CD4-positive, alpha-beta T cell treated with Interleukin-17A for 4 hours (primary cell): ENCODE measurements at places on chromosomes 2 and 18.
A peak's percentile ranks its signal among the peaks of the same experiment; 100 is the strongest.

- no peak for DNase-seq
These were observed 50.2 kb upstream of the FHL2 start for GRCh38 chr2:105449076-105449475.

DNA sequence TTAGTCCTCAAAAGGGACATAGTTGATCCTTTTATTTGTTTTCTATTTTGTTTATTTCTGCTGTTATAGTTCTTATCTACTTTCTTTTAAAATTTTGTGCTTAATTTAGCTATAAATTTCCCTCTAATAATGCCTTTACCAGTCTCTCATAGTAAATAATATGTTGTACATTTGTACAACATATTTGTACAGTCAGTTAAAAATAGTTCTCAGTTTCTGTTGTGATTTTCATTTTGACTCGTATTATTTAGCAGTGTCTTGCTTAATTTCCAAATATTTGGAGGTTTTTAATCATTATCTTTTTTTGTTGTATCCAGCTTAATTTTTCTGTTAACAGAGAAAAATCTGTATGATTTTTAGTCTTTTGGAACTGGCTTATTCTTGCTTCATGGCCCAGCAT, 443.6 kb upstream of the TRIB2 start:
- no peak for DNase-seq

DNA sequence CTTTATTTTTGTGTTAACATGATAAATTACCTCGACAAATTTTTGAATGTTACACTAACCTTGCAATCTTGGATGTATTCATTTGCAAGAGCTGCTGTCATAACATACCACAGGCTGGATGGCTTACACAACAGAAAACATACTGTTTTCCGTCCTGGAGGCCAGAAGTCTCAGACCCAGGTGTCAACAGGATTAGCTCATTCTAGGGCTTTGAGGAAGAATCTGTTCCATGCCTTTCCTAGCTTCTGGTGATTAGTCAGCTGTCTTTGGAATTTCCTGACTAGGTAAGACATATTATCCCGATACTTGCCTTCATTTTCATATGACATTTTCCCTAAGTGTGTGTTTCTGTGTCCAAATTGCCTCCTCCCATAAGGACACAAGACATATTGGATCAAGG, 188.6 kb upstream of the CDH19 start:
- DNase-seq, result no peak

- DNase-seq, result no peak
These were observed 4.5 kb downstream of the CYS1 start for GRCh38 chr2:10075571-10076209.

DNA sequence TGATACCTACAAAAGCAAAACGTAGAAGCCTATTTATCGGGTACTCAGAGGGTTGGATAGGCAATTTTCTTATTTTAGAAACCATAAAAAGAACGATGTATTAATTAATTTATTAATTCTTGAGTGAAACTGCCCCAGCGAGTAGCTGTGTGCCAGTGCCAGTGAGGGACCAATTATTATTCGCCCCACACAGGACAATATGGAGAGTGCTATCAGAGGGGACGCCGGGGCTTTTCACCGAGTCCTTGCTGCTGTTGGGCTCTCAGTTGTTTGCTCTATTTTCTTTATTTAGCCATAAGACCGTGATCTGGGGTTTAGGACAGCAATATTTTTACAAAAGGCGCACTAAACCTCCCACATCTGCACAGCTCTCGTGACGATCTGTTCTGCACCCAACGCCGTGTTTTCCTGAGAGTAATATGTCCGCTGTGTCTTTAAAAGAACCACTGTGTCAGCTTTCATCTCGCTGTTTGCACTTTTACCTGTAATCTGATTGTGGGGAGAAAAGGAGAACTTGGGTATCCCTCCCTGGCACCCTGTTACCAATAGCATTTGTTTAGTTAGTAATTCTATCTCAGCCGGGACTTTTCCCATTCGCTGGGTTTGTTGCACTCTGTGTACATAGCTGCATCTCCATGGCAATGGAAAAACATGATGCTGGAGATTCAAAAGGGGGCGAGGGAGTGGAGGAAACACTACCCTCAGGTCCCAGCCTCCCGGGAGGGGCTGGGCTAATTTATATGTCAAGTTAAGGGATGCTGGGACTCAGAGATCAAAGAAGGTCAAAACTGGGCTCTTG, 30.1 kb upstream of the ZNF516 start:
- no peak for DNase-seq

DNA sequence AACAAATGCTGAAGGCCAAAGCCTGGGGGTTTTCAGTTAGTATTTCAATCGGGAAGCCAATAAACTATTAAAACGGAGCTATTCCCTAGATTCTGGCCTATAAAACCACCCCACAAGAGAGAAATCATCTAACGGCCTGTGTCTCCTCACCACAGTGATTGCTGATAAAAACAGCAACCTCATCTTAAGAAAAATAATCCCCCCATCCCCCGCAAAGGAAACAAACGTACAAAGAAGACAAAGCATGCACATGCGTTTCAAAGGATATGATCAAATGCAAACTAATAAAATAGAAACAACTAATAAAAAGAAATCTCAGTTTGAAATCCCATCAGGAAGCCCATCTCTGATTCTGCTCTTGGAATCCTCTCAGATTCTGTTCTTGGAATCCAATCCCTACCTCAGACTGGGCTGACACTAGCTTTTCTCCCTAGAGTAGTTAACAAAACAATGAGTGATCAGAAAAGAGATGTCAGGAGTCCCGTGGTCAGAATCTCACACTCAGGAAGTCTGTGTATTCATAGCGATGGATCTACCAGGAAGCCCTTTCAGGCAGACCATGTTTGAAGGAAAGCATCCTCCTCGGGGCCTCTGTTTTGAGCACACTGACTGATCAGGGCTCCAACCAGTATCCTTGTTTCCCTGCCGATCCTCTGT, 150.7 kb downstream of the THADA start:
- no peak for DNase-seq

GRCh38 chr2:12733846-12734245, 17.1 kb downstream of the TRIB2 start:
- no peak for DNase-seq

- no peak for DNase-seq
These were observed 467.6 kb upstream of the HS6ST1 start for GRCh38 chr2:128786316-128786715.

DNA sequence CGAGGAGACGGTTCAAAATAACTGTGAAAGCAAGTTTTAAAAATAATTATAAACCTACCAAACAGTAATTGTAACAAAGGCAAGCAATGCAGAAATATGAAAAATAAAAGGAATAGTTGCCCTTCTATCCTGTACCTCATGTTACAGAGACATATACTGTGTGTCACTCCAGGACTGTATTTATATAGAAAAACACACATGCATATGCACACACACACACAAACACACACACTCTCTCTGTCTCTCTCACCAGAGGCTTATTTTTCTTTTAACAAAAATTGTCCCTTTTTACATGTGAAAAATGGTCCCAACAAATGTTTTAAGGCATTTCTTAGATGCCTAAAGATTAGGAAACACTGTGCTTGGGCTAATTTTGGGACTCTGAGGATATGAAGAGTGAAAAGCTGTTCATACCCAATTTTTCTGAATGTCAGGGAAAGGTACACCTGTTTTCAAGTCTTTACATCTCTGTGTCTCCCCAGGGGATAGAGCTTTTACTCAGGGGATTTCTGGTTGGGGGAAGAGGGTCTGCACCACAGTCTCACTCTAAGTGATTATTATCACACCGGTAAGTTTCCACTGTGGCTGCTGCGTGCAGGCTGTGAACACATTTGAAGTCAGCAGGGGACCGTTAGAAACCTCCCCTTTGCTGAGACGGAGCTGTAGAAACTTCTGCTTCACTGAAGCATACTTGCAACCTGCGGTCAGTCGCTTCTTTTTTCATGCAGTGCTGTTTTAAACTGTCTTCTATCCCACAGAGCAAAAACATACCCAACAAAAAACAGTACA, 51.4 kb upstream of the SPAG16 start:
- peak; percentile 47 for DNase-seq

- DNase-seq, result no peak
These were observed 16.7 kb upstream of the DUSP2 start for GRCh38 chr2:96161898-96162297.

GRCh38 chr2:239298116-239298804, 102.6 kb downstream of the HDAC4 start:
- DNase-seq, result peak; percentile 84

DNA sequence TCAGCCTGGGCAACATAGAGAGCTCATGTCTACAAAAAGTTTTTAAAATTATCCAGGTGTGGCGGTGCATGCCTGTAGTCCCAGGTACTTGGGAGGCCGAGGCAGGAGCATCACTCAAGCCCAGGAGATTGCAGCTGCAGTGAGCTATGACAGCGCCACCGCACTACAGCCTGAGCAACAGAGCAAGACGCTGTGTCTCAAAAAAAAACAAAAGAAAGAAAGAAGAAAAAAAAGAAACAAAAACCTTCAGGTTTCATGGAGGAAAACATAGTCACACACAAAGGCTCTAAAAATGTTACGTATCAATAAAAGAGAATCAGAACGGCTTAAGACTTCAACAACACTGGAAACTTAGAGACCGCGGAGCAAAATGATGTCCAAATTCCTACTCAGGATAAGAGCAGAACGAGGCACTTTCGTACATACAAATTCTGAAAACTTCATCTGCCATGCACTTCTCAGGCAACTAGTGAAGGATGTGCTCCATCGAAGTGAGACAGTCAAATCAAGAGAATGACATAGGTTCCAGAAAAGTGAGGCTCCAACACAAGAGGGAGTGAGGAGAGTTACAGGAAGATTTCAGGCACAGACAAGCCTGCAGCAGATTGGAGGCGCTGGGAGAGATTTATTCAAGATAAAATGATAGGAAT, 4.4 kb downstream of the HDLBP start:
- DNase-seq, result no peak

DNA sequence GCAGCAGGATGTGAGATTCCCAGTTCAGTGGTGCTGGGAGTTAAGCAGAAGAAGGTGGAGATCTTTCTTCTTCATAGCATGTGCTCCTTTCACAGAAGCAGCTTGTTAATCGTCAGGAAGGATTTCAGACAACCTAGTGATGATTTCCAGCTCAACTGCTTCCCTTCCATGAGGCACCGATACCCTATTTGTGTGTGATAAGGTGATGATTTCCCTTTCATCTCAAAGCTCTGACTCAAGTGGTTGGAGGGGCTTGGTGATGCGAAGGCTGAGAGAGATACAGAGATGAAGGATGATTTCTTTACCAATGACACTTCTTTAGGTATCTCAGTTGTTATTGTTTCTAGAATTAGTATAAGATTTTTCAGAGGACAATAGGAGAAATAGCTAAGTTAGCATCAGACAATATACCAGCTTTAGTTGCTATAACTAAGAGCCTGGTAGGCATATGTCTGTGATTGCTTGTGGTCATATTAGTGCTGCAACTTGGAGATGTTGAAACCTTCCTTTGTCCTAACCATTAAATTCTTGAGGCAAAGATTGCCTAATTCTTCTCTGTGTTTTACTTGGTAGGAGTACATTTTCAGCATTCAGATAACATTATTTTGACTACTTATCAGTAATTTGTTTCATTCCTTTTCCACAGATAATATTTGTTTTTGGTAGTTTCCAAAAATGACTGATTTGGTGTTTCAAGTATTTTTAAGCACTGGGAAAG, 111.3 kb downstream of the PLCL1 start:
- DNase-seq, result no peak

GRCh38 chr18:37553633-37554398, 11.8 kb downstream of the CELF4 start:
- no peak for DNase-seq

DNA sequence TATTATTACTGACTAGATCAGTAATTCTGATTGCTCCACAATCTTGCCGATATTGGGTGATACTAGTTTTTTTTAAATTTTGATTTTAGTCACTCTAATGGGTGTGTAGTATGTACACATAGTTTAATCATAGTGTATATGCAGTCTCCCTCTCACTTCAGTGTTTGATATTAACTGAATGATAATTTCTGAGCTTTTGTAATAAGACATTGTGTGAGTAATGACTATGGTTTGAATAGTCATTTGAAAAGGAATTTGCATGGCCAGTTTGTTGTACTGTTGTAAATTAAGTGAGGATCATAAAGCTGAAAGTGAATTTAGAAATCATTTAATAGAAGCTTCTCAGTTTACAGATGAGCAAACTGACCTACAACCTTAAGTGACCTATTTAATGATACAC, 33.4 kb downstream of the USP14 start:
- DNase-seq, result no peak

DNA sequence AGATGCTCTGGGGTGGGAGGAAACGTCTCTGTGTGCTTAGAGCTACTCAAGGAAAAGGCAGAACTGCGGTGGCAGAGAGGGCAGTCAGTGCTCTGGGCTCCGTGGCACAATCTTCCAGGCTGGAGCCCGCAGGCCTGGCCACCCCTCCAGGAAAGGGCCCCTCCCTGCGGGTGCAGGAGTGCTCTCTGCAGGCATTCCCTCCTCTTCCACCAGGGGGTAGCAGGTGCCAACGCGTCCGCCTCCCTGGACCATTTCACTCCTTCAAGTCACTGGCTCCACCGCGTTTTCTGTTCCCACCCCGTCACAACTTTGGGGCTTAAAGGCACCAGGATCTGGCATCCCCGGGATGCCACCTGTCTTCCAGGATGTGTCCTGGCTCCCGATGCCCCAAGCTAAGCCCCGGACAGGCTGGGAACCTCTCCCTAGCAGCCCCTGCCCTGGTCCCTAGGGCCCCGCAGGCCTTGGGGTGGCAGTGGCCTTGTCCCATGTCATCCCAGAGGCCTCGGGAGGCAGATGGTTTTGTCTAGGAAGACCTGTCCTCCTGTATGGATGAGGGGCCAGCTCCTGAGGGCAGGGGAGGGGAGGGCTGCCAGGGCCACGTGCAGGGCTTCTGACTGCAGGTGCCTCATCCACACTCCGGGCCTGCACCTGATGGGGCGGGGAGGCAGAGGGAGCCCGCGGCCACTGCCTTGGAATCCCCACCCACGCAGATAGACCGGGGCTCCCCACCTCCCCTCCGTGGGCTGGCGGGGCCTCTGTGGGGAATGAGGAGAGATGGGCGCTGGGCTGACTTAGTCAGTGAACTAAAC, 26.4 kb downstream of the KCNIP3 start:
- no peak for DNase-seq

GRCh38 chr18:27413495-27414401, 228.6 kb upstream of the CHST9 start:
- DNase-seq, result no peak

DNA sequence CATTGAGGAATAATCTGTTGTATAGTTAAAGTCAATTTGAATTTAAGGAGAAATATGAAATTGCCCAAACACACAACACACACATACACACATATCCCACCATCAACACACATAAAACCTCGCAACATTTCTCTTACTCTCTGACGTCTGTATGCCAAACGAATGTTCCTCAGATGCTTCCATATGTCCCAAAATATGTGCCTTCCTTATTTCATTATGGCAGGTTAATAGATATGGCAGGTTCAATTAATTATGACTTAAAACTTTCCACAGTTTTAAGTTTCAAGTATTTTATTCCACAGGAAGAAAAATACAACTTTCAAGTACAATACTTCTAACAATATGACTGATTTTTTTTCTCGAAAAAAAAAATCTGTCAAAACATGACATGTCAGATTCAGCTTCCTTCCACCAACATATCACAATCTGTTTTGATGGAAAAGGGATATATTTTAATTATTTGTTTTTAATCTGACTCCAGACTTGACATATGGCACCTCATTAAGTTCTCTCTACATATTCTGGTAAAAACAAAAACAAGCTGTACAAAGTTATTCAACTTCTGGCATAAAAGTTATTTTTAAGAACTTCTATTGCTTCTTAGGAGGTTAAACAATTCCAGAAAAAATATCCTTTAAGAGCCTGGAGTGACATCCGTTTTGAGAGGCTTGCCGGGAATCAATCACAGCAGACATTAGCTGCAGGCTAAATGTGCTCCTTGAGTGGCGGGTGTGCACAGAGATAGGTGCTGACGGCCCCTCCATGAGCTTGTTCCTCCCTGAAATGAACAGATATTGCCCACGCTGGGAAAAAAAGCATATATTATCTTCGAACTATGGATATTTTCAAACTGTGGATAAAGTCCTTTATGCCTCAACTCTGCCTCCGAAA, 812.7 kb downstream of the DCDC2C start:
- no peak for DNase-seq
